ENCODE measurements at places on chromosomes 7 and 10.

- no peak for DNase-seq
These were observed 278.7 kb upstream of the PODXL start for GRCh38 chr7:131835141-131835540.

DNA sequence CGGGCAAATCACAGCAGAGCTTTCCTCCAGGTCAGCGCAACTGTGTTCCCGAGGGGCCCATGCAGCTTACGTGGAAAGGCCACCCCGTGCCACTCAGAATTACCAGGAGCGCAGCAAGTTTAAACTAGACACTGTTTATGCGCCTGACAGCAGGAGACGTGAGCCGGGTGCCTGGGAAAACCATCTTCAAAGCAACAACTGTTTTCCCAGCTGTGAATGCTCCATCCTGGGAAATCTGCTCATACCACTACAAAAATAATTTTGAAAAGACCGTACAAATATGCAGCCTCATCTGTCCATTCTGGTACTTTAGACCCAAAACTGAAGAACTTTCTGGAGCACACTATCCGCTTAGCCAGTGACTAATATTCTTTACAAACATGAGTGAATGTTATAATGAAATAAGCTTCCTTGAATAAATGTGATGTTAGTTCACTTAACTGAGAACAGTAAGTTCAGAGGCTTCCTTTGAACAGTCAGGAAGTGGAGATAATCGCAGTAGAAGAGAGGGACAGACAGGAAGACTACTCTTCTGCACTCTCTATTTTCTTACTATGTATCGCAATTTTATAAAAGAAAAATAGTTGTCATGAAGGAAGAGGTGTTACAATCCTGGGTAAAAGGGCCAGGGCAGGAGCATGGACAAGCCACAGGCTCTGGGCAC lies 16.7 kb downstream of the GPER1 start:
- DNase-seq = no peak

- DNase-seq = no peak
These were observed 911 bp upstream of the HNRNPH3 start for GRCh38 chr10:68330852-68331454.

- DNase-seq = peak; percentile 11
These were observed 566.8 kb downstream of the SDK1 start for GRCh38 chr7:3867863-3868262.

DNA sequence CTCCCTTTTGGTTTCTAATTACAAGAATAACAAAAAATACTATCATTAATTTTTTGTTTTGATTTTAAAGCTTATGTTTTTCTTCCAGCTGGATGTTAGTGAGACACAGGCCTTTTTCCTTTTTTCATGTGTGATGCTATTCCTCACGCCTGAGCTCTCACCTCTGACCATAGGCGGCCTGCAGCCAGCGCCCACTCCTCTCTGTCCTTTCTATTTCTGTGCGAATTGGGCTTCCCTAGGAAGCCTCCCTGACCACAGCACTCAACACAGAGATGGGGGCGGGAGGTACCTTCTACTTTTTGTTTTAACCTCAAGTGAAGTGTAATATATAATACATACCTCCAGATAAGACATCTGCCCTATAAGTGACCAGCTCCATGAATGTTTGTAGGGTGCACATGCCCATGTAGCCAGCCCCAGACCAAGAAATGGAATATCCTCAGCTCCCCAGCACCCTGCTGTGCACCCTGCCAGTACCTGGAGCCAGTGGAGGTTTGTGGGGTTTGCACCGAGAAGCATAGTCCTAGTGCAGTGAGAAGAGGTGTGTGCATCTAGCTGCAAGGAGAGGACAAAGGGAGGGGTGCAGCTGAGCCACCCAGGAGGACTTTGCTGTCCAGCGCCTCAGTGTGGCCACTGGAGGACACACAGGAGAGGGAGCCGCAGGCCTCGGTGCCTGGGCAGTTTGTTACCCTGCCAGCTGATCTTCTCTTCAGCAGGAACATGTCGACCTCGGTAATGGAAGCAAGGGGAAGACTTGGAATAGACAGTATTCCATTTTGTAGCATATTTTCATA lies 38.5 kb downstream of the BNIP3 start:
- DNase-seq = no peak

DNA sequence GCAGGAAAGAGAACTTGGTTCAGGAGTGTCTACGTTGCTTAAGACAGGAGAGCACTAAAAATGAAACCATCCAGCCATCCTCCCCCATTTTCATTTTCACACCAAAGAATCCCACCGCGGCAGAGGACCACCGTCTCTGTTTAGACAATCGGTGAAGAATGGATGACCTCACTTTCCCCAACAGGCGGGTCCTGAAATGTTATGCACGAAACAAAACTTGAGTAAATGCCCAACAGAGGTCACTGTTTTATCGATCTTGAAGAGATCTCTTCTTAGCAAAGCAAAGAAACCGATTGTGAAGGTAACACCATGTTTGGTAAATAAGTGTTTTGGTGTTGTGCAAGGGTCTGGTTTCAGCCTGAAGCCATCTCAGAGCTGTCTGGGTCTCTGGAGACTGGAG lies 1.4 kb upstream of the IL6 start:
- no peak for DNase-seq

- peak; percentile 53 for DNase-seq
These were observed 6.5 kb downstream of the AGFG2 start for GRCh38 chr7:100545360-100546128.

DNA sequence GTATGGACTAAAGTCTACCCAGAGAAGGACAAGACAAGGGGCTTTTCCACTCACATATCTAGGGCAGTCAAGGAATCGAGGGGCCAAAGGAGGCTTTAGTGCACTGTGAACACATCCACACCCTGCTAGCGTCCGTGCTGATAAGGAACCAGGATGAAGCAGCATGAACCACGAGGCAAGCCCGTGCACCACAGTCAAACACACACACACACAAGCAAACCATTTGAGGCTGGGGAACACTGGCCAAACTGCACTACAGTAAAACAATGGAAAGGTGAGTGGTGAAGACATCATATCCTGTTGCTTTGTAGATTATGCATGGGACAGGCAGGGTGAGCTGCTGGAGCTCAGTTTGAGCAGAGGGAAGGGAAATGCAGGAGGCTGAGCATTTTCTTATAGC lies 177.4 kb upstream of the CDCA7L start:
- DNase-seq = no peak

DNA sequence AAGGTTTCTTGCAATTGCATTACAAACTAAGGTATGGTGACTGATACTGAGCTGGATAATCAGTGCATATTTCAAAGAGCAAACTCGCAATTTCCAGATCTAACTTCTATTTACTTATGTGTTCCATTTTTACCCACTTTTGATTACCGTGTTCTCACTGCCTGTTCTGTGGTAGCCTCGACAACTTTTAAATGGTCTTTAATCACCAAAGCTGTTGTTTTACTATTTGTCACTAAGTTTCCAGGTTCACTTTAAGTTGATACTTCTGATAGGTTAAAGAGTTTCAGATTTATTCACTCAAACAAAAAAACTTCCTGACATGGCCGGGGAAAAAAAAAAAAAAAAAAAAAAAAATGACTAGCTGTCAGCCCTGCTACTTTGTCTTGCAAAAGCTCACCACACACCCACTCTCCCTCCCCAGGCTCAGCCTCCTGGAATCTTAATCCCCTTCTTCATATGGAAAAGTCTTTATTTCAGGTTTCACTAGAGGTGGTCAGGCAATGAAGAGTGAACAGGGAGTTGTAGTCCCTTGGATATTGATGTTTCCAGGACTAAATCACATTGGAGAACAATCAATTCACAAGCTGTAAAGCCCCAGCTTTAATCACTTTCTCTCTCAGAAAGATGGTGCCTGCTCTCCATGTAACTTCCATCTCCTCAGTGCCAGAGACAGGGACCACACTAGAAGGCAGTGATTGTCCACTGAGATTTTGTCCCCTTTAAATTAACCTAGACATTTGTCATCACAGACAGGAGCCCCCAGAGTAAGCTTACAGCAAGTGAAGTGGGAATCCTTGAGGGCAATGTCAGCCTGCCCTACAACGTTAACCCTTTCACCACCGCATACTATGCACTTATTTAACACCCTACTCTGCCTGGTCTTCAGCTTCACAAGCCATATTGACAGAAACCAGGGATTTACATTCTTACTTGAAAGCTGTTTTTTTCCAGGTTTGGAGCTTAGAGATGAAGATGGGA lies 749.1 kb upstream of the SORCS1 start:
- DNase-seq = no peak

DNA sequence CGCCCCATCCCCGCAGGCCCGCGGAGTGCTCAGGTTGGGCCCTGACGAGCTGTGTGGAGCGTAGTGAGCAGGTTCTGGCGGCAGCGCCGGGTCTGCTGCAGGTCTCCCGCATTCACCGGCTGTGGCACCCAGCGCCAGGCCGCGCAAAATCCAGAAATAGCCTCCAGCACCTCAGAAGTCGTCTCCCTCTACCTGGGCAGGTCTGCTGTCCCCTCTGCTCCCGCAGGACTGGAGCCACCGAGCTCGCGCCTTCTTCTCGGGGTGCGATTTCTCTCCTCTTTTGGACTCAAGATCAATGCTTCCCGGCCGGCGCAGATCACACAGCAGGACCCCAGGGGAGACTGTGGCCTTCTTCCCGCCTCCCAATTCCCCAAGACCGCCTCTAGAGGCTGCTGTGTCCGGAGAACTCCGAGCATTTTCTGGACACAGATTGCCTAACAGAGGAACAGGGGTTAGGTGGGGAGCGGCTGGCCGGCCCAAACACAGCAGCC lies 8.4 kb downstream of the TLX1 start:
- DNase-seq = no peak

- no peak for DNase-seq
These were observed 123.1 kb downstream of the CCNY start for GRCh38 chr10:35459449-35459847.

- no peak for DNase-seq
These were observed 811.5 kb downstream of the LRMDA start for GRCh38 chr10:76242956-76243355.

- no peak for DNase-seq
These were observed 71.9 kb downstream of the AOAH start for GRCh38 chr7:36652431-36652830.

DNA sequence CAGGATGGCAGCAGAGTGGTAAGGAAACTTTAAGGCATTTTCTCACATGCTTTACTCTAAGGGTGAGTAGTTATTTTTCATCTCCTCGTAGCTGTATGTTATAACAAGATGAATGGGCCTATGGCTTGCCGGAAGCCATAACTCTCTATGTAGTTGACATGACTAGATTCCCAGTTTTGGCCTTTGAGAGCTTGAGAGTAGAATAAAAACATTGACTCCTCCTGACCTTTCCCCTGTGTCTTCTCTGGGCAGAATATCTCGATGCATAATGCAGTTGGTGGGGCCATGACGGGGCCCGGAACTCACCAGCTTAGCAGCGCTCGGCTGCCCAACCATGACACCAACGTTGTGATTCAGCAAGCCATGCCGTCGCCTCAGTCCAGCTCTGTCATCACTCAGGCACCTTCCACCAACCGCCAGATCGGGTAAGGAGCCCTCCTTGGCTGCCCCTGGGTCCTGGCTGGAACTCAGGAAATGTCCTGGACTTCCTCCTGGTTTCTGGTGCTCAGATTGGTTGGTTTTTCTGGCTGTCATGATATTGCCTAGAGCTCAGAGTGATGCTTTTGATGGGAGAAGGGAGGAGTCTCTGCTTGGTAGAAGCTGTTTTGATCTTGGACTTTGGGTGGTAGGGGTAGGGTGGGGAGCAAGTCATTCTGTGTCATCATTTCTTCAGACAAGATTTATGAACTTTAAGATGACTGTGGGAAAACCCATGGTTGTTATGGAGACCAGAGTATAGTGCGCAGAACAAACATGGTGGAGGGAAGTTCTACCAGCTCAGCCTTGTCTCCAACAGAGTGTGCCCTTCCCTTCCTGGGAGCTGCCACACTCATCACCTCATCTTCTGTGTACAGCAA lies 158.0 kb downstream of the CREB5 start:
- no peak for DNase-seq

- no peak for DNase-seq
These were observed 40.6 kb downstream of the CYP17A1 start for GRCh38 chr10:102796407-102797176.

- DNase-seq = no peak
These were observed 59.7 kb downstream of the TFAM start for GRCh38 chr10:58444876-58445275.

- DNase-seq = no peak
These were observed 1023.5 kb downstream of the TYW1 start for GRCh38 chr7:68020102-68020501.

GRCh38 chr7:109864230-109864629 lies 1226.7 kb upstream of the LRRN3 start:
- DNase-seq = no peak

DNA sequence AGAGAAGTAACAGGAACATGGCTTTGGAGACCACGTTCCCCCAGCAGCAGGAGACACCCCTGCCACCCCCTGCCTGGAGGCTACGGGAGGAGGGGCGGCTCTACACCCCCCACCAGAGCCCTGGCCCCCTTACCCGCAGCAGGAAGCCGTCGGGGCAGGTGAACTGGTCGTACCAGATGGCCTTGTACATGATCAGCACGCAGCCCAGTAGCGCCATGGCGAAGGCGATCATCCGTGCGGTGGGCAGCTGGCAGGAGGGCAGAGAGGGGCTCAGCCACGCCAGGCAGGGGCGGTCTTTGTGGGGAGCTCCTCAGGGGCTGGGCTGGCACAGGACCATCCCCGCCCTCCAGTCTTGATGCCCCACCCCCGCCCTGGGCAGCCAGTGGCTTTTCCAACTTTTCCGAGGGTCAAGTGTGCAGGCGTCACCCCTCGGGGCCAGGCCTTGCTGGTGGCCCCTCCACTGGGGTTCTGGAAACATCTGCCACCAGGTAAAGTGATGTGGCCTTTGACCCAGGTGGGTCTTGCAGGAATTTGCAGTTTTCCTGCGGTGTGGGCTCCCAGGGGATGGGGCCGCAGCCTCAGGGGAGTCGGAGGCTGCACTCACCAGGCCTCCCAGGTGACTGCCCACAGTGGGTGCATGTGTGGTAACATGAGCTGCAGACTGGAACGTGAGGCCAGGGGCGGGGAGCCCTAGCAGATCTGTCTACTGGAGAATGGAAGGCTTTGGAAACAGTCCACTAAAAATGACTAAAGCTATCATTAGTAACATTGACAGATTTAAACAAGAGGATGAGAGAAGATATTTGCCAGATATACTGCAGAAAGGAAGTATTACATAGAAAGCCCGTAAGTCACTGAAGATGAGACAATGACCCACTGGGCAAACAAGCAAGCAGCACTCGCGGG lies 9.7 kb downstream of the CALY start:
- DNase-seq = no peak

GRCh38 chr10:3734111-3734510 lies 50.9 kb downstream of the KLF6 start:
- no peak for DNase-seq

- DNase-seq = no peak
These were observed 21.3 kb upstream of the CLDN4 start for GRCh38 chr7:73809467-73809951.

All from AG04450 (cell line).